Activated T-helper 1 cell treated with anti-CD3 and anti-CD28 coated beads, Interleukin-2, amount 50 U/mL, for 16 hours (primary cell): ENCODE measurements at places on chromosomes 2 and 18.

DNA sequence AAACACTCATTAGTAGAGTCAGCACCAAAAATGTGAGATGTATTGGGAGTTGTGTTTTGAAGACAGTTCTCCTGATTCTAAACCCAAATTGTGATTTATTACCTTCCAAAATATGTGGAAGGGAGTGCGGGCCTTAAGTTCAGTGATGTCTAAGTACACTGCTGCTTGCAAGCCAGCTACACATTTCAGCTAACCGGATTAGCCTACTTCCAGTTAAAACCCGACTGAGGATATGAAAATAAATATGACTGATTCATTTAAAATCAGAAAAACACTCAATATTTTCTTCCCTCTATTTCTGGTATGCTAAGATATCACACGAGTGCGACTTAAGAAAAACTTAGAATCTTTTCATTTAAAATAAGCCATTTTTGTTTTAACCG, 907 bp downstream of the FHL2 start:
- DNase-seq: no peak

- DNase-seq: no peak
Measured at GRCh38 chr2:119792907-119793312, 33.2 kb downstream of the PTPN4 start.

DNA sequence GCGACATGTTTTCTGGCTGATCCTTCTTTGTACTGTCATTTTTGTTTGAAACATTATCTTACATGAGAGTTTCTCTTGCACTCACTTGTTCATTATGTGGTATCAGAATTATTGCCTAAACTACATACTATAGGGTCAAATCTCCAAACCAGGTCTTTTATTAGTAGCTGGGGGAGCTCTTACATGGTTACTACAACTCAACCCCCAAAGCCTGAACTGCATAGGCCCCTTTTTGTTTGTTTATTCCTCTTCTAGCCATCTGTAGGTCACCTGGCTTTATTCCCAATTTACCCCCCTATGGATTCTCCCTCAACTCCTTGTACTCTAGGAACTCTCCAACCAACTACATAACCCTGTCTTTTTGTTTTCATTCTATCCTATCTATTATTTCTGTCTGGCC, 46.7 kb downstream of the PUM2 start:
- no peak for DNase-seq

DNA sequence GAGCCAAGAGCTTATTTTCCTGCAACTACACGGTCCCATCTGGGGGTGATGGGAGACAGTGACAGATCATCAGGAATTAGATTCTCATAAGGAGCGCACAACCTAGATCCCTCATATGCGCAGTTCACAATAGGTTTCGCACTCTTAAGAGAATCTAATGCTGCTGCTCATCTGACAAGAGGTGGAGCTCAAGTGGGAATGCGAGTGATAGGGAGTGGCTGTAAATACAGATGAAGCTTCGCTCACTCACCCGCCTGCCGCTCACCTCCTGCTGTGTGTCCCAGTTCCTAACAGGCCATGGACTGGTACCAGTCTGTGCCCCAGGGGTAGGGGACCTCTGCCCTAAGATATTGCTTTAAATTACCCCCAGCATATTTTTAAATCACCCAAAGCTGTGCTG, 10.8 kb downstream of the LRRFIP1 start:
- DNase-seq: no peak

DNA sequence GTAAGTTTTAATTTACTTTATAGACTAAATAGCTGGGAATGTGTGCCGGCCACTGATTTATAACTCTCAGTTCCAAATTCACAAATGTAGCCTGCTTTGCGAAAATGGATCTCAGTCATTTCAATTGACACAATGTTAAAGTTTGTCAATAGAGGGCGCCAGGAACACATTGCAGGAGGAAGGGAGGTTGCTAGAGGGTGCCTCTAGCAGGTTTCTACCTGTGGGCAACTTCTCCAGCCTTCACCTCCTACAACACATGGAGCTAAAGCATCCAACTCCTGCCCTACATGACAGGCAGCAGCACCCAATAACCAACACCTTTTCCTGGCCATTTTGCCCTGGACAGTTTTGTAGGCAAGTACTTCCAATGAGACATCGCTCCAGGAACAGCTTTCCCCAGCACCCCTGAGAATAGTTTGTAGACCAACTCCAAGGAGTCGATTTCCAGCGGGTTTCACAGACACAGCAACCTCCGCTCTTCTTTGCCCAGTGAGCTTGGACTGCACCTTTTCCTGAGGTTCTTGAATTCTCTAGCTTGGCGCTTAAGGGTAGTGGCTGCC, 784.8 kb upstream of the CDH2 start:
- DNase-seq: no peak

DNA sequence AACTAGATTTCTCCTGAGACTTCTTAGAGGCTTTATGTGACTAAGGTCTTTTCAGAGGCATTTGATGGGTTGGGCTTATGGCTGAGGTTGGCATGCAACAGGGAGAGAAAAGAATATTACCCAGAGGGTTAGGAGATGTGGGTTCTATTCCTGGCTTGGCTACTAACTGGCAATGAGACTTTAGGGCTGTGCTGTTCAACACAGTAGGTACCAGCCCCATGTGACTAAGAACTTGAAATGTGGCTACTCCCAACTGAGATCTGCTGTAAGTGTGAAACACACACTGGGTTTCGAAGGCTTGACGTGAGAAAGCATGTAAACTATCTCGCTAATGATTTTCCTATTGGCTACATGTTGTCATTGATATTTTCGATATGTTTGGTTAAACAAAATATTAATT, 324.9 kb upstream of the SLC14A2 start:
- DNase-seq: no peak
